ENCODE measurements at places on chromosomes 6 and 20.
A peak's percentile ranks its signal among the peaks of the same experiment; 100 is the strongest.

DNA sequence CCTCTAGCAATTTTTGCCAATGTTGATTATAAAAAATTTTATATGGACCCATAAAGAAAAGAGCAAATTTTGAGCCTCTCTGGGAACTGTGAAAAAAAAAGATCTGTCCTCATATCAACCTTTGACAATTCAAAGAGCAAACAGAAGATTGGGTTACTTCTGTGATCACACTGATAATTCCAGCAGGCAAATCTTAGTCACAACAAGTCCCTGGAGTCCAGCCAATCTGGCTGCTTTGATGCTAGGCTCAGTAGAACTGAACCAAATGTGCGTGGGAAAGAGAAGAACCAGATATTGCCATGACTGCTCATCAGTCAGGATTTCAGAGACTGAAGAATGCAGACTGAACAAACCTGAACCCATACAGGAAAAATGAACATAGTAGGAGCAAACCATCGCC lies 438.4 kb upstream of the FLRT3 start:
- DNase-seq, result no peak

DNA sequence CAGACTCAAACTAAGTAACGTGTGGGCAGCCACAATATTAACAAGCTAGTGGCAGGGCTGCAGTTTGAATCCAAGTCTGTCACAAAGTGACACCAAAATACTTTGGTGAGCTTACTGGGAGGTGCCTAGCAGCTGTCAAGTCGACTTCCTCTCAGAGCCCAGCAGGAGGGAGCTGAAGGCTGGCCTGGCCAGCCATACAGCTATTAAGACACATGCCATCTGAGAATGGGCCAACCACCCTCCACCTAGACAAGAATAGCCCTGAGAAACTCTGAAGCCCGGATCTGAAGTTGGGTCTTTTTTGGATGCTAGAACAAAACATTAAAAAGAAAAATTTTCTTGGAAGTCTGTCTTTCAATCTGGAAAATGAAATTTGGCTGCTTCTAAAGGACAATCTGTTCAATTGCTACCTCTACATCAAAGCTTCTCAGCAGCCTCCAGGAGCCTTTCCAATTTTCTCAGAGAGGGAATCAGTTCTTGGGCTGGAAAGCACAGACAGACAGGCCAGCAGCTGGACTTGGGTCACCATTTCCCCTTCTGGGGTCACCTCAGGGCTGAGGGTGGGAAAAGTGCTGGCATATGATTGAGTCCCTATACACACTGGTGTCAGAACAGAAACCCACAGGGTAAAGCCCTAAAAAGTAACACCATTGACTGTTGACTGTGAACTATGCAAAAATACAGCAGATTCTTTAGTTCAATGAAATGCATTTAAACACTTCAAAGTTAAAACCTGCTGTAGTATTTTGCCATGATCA lies 42.9 kb downstream of the UQCC1 start:
- no peak for DNase-seq

- no peak for DNase-seq
Observed at GRCh38 chr6:104607501-104607900, 252.2 kb downstream of the HACE1 start.

DNA sequence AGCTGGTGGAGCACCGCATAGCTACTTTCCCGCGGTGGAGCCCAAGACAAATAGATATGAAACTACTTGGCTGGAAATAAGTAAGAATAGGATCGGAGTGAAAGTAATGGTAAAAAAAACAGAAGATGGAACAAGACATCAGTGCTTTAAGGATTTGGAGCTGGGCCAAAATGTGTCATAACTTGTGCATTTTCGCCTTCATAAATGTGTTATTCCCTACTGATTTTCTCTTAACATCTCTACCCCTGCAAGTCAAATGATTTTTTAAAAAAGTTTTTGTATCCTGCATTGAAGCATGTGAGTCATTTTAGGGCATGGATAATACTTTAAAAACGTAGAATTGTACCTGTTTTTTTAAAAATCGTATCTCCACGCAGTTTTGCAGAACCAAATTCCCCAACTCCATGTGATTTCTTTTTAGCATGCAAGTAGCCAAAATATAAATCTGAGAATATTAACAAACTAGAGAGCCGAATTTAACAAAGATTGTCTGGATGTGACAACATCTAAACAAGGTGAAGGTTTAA lies 882 bp upstream of the FAM184A start:
- DNase-seq, result peak; percentile 11

DNA sequence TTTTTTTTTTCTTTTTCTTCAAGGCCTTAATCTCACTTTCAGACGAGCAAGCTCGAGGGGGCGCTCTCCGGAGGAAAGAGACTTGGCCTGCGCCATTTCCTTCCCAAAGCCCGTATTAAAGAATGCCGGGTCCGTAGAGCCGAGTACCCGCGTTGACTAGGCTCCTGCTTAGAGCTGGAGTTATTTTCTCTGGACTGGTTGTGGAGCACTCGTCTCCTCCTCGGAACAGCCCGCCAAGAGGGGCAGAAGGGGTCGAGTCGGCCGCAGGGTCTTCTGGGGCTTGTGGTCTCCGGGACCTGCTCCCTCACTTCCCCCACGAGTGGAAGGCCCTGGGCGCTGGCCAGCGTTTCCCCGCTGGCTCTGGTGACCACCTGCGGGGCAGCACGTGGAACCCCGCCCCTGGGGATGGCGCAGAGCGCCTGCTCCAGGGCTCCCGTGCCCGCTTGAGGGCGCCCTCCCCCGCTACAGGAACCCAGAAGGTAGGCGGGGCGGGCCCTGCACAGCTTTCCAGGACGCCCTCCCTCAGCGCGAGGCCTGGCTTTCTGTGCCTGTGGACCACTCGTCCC lies 2.7 kb upstream of the MEI4 start:
- no peak for DNase-seq

- no peak for DNase-seq
Observed at GRCh38 chr6:146770965-146771735, 172.4 kb downstream of the ADGB start.

GRCh38 chr20:33521461-33521860 lies 31.6 kb downstream of the CBFA2T2 start:
- no peak for DNase-seq

GRCh38 chr6:131680868-131681267 lies 20.3 kb downstream of the OR2A4 start:
- no peak for DNase-seq

- no peak for DNase-seq
Observed at GRCh38 chr6:3875486-3875885, 26.3 kb downstream of the FAM50B start.

GRCh38 chr6:47734831-47735481 lies 36.6 kb downstream of the ADGRF4 start:
- no peak for DNase-seq

GRCh38 chr6:33050014-33050810 lies 23.2 kb downstream of the HLA-DPA1 start:
- no peak for DNase-seq

DNA sequence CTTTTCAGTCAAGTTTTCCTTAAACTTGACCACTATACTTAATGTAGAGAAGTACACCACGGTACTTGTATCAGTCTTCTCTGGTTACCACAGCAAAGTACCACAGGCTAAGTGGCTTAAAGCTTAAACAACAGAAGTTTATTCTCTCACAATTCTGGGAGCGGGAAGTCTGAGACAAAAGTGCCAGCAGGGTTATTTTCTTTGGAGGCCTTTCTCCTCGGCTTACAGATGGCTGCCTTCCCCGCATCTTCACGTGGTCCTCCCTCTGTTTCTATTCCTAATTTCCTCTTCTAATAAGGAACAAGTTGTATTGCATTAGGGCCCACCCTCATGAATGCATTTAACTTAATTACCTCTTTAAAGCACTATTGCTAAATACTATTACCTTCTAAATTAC lies 258.0 kb downstream of the PLCB1 start:
- DNase-seq, result no peak

- no peak for DNase-seq
Observed at GRCh38 chr6:135141728-135142127, 39.4 kb upstream of the MYB start.

DNA sequence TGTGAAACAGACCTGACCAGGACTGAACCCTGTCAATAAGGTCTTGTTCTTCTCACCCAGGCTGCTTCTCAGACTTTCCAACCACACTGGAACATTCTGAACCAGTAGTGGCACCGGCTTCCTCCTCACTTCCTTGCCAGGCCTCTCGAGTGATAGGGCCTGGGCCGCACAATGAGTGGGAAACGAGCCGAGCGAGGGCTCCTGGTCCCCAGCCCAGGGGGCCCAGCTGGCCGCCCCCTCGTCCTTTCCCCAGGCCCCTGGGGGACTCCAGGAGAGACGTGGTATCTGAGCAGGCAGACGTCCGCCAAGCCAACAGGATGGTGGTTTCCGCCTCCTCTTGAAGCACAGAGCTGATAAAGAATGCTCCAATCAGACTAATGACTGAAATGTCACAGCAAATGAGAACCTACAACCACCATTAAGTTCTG lies 117.9 kb downstream of the GMDS start:
- peak; percentile 38 for DNase-seq

GRCh38 chr6:170022291-170022722 lies 268.6 kb downstream of the DLL1 start:
- no peak for DNase-seq

DNA sequence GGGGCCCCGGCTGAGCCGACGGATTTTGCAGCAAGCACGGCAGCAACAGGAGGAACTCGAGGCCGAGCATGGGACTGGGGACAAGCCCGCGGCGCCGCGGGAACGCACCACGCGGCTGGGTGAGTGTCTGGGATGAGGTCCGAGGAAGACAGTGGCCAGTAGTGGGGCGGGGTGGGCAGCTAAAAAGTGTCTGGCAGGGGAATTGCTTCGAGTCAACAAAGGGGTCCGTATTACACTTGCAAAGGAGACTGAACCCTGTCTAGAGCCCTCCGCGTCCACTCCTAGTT lies 356 bp downstream of the BYSL start:
- no peak for DNase-seq

DNA sequence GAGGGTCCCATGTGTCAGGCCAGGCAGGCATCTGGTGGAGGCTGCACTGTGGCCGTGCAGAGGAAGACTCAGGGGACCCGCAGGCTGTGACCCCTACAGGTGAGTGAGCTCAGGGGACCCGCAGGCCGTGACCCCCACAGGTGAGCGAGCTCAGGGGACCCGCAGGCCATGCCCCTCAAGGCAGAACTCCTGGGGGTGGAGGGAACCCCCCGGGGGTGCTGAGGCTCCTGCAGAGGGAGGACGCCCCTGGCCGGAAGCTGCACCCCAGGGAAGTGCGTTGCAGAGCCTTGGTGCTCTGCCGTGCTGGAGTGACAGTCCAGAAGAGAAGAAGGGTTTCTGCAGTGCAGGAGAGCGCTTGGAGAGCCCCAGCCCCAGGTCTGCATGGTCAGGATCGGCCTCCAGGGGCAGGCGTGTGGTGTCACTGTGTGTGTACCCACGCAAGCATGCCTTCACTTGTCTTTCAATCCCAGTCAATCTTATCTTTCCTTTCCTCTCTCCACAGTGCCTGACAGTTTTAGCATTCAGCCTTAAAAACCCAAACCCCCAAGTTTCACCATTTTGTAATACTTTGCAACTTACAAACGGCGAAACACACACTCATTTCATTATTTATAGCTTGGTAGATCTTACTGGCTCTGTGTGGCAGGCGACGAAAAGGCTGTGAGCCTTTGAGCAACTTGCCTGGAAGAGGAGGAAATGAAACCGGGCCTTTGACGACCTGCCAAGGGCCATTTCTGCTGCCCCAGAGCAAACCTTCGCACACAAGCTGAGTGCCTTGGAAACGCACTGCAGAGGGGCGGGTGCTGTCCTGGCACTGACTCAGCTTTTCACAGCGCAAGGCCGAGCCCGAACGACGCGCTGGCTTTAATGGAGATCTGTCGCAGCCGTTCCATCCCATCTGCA lies 101.4 kb upstream of the AGPAT4 start:
- no peak for DNase-seq

All from stimulated activated CD4-positive, alpha-beta T cell treated with anti-CD3 and anti-CD28 coated beads, Interleukin-15, amount 100 ng/mL, for 48 hours (primary cell).